ENCODE measurements at places on chromosomes 12 and 14.

DNA sequence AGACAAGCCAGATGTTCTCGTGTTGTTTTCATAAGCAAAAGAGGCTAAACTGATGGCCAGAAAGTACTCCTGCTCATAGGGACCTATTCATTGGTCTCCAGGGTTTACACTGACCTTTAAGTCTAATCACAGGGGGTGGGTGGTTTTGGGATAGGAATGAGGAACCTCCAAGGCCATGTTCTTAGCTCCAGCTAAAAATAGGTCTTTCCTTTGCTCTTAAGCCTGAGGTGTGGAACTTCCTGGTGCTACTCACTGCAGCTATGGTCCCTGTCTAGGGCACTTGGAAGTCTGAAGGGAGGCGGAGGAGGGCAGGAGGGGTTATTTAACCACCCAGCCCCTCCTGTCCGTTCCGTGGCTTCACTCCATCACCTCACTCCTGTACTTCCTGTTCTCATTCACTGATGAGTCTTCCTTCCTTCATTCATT is 18.6 kb downstream of the GPRC5A start:
- no peaks in the 10 kb centered on the region for H3K4me1 ChIP-seq
- no peaks in the 10 kb centered on the region for H3K36me3 ChIP-seq
- H3K27me3 ChIP-seq, result no peaks in the 10 kb centered on the region
- H3K4me3 ChIP-seq, result no peak overlapping the region

GRCh38 chr12:46386877-46387629 is 14.5 kb upstream of the SLC38A2 start:
- H3K4me1 ChIP-seq, result peaks cover 87% of the 10 kb centered on the region
- no peaks in the 10 kb centered on the region for H3K27me3 ChIP-seq
- H3K36me3 ChIP-seq, result no peaks in the 10 kb centered on the region
- H3K27ac ChIP-seq, result peak overlapping the region; percentile 100
- DNase-seq, result no peak

DNA sequence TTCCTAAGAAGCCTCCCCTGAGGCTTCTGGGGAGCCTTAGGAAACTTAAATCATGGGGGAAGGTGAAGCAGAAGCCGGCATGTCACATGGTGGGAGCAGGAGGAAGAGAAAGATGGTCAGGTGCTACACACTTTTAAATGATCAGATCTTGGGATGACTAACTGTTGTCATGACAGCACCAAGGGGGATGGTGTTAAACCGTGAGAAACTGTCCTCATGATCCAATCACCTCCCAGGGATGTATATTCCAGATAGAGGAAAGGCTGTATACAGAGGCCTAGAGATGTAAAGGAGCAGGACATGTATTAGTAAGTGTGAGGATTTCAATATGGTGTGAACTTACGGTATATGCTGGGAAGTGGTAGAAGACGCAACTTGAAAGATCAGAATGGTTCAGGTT is 121.1 kb downstream of the CAND1 start:
- no peaks in the 10 kb centered on the region for H3K36me3 ChIP-seq
- DNase-seq, result no peak
- no peak overlapping the region for H3K27ac ChIP-seq
- H3K4me1 ChIP-seq, result peaks cover 14% of the 10 kb centered on the region

- peaks cover 84% of the 10 kb centered on the region for H3K4me1 ChIP-seq
- no peak for DNase-seq
- no peaks in the 10 kb centered on the region for H3K27me3 ChIP-seq
- no peak overlapping the region for H3K27ac ChIP-seq
- H3K36me3 ChIP-seq, result no peaks in the 10 kb centered on the region
These were observed 19.3 kb upstream of the KRT7 start for GRCh38 chr12:52213564-52214420.

GRCh38 chr12:93451423-93452158 is 9.8 kb upstream of the UBE2N start:
- H3K4me1 ChIP-seq, result no peaks in the 10 kb centered on the region
- H3K36me3 ChIP-seq, result no peaks in the 10 kb centered on the region
- no peak overlapping the region for H3K4me3 ChIP-seq
